ENCODE measurements at places on chromosomes 1 and 21.

DNA sequence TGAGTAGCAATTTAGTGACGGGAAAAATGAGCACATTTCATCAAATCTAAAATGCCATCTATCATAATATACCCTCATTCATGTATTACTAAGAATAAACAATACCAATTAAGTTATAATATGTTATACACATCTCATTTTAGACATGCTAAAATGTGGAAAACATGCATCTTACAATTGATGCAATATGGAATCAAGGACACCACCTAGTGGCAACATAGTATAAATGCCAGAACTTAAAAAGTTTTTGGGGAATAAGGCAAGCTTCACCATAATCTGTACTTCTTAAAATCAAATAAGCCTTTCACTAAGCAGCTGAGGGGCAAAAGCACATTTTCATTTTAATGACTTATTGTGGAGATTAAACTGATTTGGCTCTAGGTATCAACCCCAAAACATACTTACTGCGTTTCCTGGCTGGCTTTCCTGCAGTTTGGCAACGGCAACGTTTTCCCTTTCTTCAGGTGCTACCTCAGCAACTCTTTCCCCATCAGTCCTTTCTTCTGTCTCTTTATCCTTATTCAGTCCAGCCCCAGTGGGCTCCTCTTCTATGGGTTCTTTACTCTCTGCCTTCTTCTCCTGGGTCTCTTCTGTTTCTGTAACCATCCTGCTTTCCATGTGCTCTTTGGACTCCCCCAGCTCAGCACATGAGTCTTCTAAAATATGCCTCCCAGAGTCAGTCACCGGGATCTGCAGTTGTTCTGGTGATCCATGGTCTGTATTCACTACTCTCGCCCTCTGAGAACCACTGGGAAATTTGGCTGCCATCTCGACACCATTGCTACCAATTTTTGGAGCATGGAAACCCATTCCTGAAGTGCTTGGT is 11.4 kb downstream of the SDE2 start:
- no peak for DNase-seq

GRCh38 chr21:45780647-45781046 is 137.1 kb downstream of the PCBP3 start:
- DNase-seq, result no peak

GRCh38 chr1:2255047-2255419 is 26.9 kb downstream of the SKI start:
- no peak for DNase-seq

GRCh38 chr1:150165622-150166612 is 16.2 kb downstream of the PLEKHO1 start:
- DNase-seq, result no peak

GRCh38 chr21:15283789-15284188 is 219.0 kb upstream of the NRIP1 start:
- no peak for DNase-seq

- no peak for DNase-seq
Observed at GRCh38 chr1:10530281-10530740, 55.6 kb downstream of the PEX14 start.

DNA sequence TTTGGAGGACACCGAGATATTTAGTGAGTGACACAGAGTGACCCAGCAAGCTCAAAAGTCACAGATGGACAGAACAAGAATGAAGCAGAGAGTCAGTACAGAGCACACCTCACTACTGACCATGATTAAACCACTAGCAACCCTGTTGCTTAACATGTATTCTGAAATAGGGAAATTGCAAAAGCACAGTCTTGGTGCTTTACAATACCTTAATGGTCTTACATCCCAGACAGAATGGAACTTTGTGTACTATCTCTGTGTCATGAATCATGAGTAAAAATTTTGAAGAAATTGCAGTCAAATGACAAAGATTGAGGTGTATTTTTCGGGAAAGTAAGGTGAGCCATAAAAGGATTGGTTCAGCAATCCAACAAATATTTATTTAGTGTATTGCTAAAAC is 2.7 kb upstream of the SAMSN1 start:
- no peak for DNase-seq

DNA sequence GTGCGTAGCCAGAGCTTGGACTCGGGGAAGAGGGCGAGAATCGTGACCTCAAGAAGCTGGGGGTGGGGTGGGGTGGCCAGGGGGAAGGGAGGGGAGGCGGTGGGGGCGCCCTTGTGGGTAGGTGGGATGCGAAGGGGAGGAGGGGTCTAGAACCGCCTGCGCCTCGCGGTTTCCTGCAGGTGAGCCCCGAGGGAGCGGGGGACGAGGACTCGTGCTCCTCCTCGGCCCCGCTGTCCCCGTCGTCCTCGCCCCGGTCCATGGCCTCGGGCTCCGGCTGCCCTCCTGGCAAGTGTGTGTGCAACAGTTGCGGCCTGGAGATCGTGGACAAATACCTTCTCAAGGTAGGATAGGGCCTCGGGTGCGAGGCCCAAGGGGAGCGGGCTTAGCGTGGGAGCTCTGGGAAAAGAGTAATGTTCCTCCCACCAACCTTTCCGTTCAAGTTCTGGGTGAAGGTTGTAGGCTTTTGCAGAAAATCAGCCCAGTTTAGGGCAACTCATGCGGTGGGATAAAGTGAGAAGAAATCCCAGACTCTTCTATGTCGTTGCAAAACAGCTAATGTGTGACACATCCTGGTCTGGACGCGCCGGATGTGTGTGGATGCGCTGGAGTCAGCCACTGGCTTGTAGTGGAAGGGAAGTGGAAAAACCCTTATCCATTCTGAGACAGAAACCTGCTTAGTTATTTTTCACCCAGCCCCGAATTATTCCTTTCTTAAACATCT is 2.9 kb downstream of the LHX8 start:
- no peak for DNase-seq

GRCh38 chr1:107870696-107871095 is 94.3 kb downstream of the VAV3 start:
- DNase-seq, result no peak

Measured in hematopoietic multipotent progenitor cell (in vitro differentiated cells).